ENCODE measurements at places on chromosomes 11 and 22.

DNA sequence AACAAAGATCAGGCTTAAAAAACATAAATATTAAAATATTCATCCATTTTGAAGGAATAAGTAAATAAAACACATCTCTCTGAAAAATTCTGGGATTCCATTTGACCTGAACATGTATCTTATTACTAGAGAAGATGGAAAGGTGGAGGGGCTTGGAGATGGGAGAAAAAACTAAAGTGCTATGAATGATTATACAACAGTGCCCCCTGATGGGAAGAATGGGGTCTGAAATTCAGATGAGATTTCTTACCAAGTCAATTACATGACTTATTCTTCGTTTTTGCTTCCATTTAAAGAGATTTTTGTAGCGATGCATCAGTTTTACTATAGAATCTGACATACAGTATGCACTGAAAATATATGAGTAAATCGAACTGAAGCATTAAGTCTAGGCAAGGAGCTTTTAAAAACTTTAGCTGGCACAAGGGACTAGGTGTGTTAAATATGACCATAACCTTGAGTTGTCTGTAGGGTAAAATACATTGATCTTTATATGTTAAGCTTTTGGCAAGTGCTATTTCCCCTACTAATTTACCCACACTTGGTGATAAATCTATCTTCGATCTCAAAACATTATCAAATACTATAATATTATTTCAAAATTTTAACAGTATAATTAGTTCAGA, 718.8 kb downstream of the CNTN5 start:
- DNase-seq: no peak

GRCh38 chr11:34188181-34188580, 82.8 kb downstream of the NAT10 start:
- DNase-seq: no peak

GRCh38 chr11:88695689-88696414, 358.3 kb upstream of the CTSC start:
- DNase-seq: no peak

DNA sequence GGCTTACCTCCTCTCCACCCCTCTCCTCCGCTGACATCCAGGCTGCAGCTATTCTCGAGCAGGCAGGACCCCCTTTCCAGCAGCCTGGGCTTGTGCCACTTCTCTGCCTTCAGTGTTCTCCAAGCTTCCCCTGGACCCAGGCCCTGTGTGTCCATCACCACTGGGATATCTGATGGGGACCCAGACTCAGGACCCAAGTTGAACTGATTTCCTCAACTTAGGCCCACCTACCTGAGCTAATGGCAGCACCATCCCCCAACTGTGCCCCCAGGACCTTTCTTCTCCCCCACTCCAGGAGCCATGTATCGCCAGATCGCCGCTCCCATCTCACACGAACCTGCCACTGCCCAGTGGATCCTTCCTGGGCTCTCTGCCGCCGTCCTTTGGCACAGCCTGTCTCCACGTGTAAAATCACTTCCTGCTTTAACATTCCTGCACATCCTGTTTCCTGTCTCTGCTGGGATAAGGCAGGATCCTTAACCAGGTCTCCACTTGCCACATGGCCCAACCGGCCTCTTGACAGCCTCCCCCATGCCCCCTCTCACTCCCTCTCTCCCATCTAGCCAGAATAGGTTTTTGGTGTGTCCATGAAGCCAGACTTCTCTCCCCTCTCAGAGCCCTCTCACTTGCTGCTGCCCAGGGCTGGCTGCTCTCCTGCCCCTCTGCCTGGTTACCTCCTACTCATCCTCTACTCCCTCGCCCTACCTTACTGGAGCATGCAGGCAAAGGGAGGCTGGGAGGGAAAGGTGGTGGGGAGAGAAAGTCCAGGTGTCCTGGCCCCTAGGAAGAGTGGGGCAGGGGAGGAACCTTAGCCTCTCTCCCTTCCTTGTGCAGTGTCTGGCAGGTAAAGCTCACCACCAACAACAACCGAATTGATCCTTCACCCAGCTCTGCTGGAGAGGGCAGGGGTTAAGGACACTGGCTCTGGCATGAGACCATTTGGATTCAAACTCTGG, 9.4 kb downstream of the SPATA19 start:
- DNase-seq: no peak

DNA sequence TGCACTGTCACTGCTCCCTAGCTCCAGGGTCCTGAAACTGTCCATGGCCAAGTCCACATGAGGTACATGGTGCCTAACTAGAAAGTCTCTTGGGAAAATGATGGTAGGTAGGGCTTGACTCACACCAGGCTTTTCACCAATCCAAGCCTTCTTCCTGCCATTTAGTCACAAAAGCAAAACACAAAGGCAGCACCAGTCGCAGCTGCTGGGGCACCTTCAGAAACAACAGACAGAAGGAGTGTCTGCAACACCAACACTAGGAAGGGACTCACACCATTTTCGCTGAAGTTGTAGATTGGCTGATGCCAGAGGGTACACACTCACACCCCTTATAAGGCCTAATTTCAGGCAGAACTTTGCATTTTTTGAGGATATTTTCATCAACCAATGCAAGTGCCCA, 55.7 kb downstream of the SYTL2 start:
- peak; percentile 34 for DNase-seq

Measured in activated T-cell treated with anti-CD3 and anti-CD28 coated beads, Interleukin-2, amount 50 U/mL, for 24 hours (primary cell).